ENCODE measurements at places on chromosomes 5 and 9.

- no peak for DNase-seq
These were observed 10.6 kb upstream of the SHC3 start for GRCh38 chr9:89189215-89189614.

DNA sequence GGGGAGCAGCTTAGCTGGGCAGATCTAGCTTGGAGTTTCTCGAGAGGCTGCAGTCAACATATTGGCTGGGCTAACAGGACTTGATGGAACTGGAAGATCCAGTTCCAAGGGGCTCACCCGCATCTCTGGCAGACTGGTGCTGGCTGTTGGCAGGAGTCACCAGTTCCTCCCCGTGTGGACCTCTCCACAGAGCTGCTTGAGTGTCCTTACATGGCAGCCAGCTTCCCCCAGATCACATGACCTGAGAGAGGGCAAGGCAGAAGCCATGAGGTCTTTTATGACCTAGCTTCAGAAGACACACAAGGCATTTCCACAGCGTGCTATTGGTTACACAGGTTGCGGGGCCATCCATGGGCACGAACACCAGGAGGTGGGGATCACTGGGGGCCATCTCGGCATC, 26.4 kb upstream of the RXRA start:
- DNase-seq: no peak

GRCh38 chr9:86459599-86460155, 105.5 kb upstream of the TUT7 start:
- no peak for DNase-seq

GRCh38 chr5:14895301-14895700, 23.7 kb upstream of the ANKH start:
- DNase-seq: no peak

- no peak for DNase-seq
These were observed 145.2 kb upstream of the ABCA1 start for GRCh38 chr9:105073147-105073546.

DNA sequence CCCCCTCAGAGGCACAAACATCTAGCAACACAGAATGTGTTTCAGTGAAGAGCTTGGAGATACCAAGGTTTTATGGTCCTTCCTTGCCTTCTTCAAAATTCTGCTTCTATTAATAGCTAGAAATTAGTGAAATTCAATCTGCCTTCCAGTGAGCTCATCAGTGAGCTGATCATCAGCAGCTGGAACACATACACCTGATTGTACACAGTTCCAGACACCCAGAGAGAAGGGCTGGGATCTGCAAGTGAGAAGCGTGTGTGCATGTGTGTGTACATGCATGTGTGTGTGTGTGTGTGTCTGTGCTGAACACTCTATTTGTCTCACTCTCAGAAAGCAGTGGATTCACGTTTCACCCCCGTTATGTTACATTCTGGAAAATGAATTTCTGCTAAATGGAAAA, 28.5 kb downstream of the CFAP90 start:
- no peak for DNase-seq
